NCI-H510A treated with DMSO at 0.1 percent for 48 hours (cell line): ENCODE measurements at places on chromosomes 1 and 21.

DNA sequence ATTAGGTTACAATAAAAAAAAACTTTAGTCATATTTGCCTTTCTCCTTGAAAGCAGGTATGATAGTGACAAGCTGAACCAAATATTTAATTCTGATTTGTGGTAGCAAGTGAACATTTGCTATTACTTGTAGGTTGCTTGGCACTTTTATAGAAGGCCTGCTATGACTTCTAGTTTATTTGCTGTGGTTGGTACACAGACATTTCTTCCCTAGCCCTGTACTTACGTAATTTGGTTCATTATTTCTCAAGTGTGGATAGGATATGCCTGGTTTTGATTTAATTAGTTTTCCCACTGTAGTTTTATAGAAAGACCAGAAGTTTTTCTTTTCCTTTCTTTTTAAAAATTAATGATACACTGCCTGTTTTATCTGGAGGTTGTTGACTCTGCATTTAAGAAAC lies 55.9 kb downstream of the PPP2R5A start:
- DNase-seq, result no peak

GRCh38 chr1:219741011-219741970 lies 128.4 kb upstream of the ZC3H11B start:
- no peak for DNase-seq

DNA sequence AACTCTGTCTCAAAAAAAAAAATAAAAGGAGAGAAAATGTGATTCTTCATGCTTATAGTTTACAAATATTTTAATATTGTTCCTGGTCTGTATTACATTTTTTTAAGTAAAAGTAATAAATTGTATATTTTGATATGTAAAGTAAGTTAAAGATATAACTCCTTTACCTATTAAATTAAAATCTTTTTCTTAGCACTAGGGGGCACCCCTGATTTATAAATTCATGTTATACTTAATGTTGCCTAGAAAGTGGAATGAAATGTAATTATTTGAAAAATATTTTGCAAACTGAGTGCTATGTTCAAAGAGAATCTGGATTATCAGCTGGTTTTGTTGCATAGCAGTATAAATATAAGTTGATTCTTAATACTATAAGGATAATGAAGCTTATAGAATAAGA lies 49.2 kb downstream of the RALGPS2 start:
- peak; percentile 31 for DNase-seq

DNA sequence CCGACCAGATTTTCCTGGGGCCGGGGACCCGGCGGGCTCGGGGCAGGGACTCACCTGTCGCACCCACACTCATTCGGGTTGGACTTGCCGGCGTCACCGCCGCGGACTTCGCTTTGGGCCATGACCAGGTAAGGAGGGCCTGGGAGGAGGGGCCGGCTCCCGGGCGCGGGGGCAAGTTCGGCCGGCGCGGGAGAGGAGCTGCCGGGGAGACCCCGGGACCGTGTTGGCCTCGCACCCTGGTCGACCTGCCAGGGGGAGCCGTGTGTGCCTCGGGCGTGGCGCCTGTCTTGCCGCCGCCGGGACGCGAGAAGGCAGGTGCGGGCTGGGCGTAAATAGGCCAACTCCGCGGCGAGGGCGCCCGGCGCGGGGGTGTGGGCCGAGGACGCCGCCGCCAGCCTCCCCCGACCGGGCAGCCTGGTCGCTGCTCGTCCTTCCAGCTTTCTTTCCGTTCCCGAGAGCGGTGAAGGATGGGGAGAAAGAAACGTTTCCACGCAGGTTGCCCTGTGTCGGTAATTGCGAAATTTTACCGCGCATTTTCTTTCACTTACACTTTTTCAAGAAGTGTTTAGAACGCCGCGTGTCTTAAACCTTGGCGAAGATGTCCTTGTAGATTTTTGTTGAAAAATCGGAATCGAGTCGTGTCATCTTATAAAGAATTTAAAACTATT lies 558 bp downstream of the USP1 start:
- peak; percentile 76 for DNase-seq
